ENCODE measurements at places on chromosomes 1 and 21. TPM values are rescaled to one million over a fixed set of nuclear protein-coding genes. Genes with fewer than 3 reads are reported as not detected.

Gene FCRL2
- not detected for total RNA-seq

Gene CELA3B
- total RNA-seq = not detected

Gene KANK4
- total RNA-seq = 0.40 TPM

Gene PDPN
- not detected for total RNA-seq

Gene C1orf35
- 36.5 TPM for total RNA-seq

Gene MARK1
- total RNA-seq = 0.13 TPM

Gene CNR2
- not detected for total RNA-seq

Gene PGD
- 1,308 TPM for total RNA-seq

Gene NECTIN4
- total RNA-seq = 1.6 TPM

Gene RNASEL
- 1.5 TPM for total RNA-seq

Gene CEP350
- 13.0 TPM for total RNA-seq

Gene DNALI1
- total RNA-seq = 0.02 TPM

Gene HES4
- total RNA-seq = 36.5 TPM

Gene ECE1
- 69.7 TPM for total RNA-seq

Gene SLC35D1
- 8.8 TPM for total RNA-seq

Gene BRDT
- not detected for total RNA-seq

Gene HSD3B2
- total RNA-seq = not detected

Gene NAV1
- total RNA-seq = 8.3 TPM

Gene CASQ2
- not detected for total RNA-seq

Gene CASQ1
- total RNA-seq = not detected

Gene PGLYRP3
- not detected for total RNA-seq

Gene CD247
- total RNA-seq = 0.83 TPM

Gene OPTC
- not detected for total RNA-seq

Gene CELF3
- total RNA-seq = not detected

Gene HPDL
- total RNA-seq = 2.7 TPM

Gene TNN
- not detected for total RNA-seq

Gene SCAF4
- 21.1 TPM for total RNA-seq

Gene SYNC
- 15.8 TPM for total RNA-seq

Gene TMEM52
- total RNA-seq = 0.63 TPM

Gene RCSD1
- 0.02 TPM for total RNA-seq

Gene DIRAS3
- 0.96 TPM for total RNA-seq

Gene IFNAR1
- 17.2 TPM for total RNA-seq

Gene STYXL2
- not detected for total RNA-seq

Gene ROR1
- 10.5 TPM for total RNA-seq

Gene RASAL2
- 18.7 TPM for total RNA-seq

Gene S100A1
- 0.86 TPM for total RNA-seq

Gene GNPAT
- total RNA-seq = 34.8 TPM

Gene PALMD
- total RNA-seq = 0.19 TPM

Gene OVAAL
- 0.46 TPM for total RNA-seq

Gene TSPAN1
- 2.6 TPM for total RNA-seq

Gene RNF223
- total RNA-seq = 0.18 TPM

Gene TNFRSF8
- 0.13 TPM for total RNA-seq

Gene RGS5
- 1.5 TPM for total RNA-seq

Gene TMEM183A
- 52.9 TPM for total RNA-seq

Gene DENND2C
- total RNA-seq = 0.62 TPM

Gene ASCL5
- 0.11 TPM for total RNA-seq

Gene YOD1
- 8.8 TPM for total RNA-seq

Gene CLDN19
- total RNA-seq = not detected

Gene ANGPTL1
- total RNA-seq = not detected
